ENCODE measurements at places on chromosomes 2 and 18. TPM values are rescaled to one million over a fixed set of nuclear protein-coding genes. Genes with fewer than 3 reads are reported as not detected.
A peak's percentile ranks its signal among the peaks of the same experiment; 100 is the strongest.

GRCh38 chr2:16656784-16657391, 8.7 kb downstream of the CYRIA start:
- no peak for DNase-seq
- H3K4me3 ChIP-seq, result no peak overlapping the region

The PGAP1 gene
- 0.74 TPM for total RNA-seq

GRCh38 chr18:73597832-73598615, 549.6 kb downstream of the FBXO15 start:
- no peak overlapping the region for H3K27ac ChIP-seq
- H3K27me3 ChIP-seq, result no peaks in the 10 kb centered on the region
- H3K36me3 ChIP-seq, result no peaks in the 10 kb centered on the region
- no peak for DNase-seq
- H3K4me3 ChIP-seq, result no peak overlapping the region

The LIMS1 gene
- total RNA-seq, result 101 TPM

GRCh38 chr2:39107156-39107555, 13.7 kb downstream of the SOS1 start:
- H3K4me3 ChIP-seq, result no peak overlapping the region
- peaks cover 10% of the 10 kb centered on the region for H3K36me3 ChIP-seq
- DNase-seq, result no peak
- no peak overlapping the region for H3K27ac ChIP-seq
- no peaks in the 10 kb centered on the region for H3K27me3 ChIP-seq

- H3K4me3 ChIP-seq, result no peak overlapping the region
- no peaks in the 10 kb centered on the region for H3K36me3 ChIP-seq
- peaks cover 54% of the 10 kb centered on the region for H3K27me3 ChIP-seq
- no peak overlapping the region for H3K27ac ChIP-seq
Observed at GRCh38 chr2:15763106-15763821, 171.6 kb downstream of the DDX1 start.

The ACTG2 gene
- total RNA-seq, result 0.67 TPM

GRCh38 chr2:62725712-62726055, 20.2 kb downstream of the EHBP1 start:
- H3K36me3 ChIP-seq, result no peaks in the 10 kb centered on the region
- no peaks in the 10 kb centered on the region for H3K27me3 ChIP-seq
- H3K4me3 ChIP-seq, result no peak overlapping the region
- DNase-seq, result no peak

The RAD51AP2 gene
- total RNA-seq, result not detected

DNA sequence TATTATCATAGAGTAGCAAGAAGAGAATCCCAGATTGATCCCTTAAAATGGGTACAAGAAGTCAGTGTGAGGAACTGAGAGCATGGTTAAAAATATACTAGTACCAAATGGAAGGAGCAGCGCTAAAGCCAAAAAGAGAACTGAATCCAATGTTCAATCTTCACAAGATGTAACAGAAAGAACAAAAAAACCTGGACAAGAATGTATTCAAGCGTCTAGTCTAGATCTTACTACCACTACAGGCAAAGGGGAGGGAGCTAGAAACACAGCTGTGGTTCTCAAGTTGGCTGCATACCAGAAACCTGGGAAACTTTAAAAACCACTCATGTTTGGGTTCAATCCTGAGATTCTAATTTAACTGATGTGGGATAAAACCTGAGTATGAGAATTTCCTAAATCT, 57.5 kb downstream of the PIAS2 start:
- H3K27me3 ChIP-seq, result no peaks in the 10 kb centered on the region
- no peak for DNase-seq
- no peak overlapping the region for H3K27ac ChIP-seq
- H3K4me3 ChIP-seq, result no peak overlapping the region
- no peaks in the 10 kb centered on the region for H3K4me1 ChIP-seq
- peaks cover 21% of the 10 kb centered on the region for H3K36me3 ChIP-seq

DNA sequence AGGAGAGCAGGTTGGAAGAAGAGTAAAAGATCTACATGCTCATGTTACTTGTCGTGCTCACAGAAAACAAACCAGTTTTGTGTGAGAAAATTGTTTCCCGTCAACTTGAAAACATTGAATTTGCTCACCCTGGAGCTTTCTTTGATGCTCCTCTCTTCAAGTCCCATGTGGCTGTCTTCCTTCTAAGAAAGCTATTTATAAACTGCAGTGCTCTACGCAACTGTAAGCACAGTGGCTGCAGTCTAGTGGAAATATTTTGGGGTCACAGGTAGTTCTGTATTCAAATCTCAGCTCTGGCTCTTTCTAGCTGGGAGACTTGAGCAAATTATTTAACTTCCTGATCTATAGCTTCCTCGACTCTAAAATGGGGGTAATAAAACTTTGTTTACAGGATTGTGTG, 211.8 kb downstream of the PLCL1 start:
- H3K27ac ChIP-seq, result no peak overlapping the region
- peaks cover 2% of the 10 kb centered on the region for H3K4me1 ChIP-seq
- DNase-seq, result no peak

The CHRNA1 gene
- not detected for total RNA-seq

GRCh38 chr18:28086670-28087552, 90.0 kb downstream of the CDH2 start:
- no peak overlapping the region for H3K27ac ChIP-seq
- no peaks in the 10 kb centered on the region for H3K4me1 ChIP-seq
- H3K4me3 ChIP-seq, result no peak overlapping the region
- H3K27me3 ChIP-seq, result no peaks in the 10 kb centered on the region
- no peak for DNase-seq

The HOXD3 gene
- total RNA-seq, result not detected

GRCh38 chr18:63545000-63545399, 2.8 kb downstream of the SERPINB12 start:
- no peaks in the 10 kb centered on the region for H3K36me3 ChIP-seq
- H3K4me3 ChIP-seq, result no peak overlapping the region
- H3K4me1 ChIP-seq, result no peaks in the 10 kb centered on the region
- no peak overlapping the region for H3K27ac ChIP-seq
- H3K27me3 ChIP-seq, result no peaks in the 10 kb centered on the region
- DNase-seq, result no peak

The PLCL1 gene
- 8.9 TPM for total RNA-seq

- no peaks in the 10 kb centered on the region for H3K4me1 ChIP-seq
- no peak for DNase-seq
- no peaks in the 10 kb centered on the region for H3K27me3 ChIP-seq
- no peaks in the 10 kb centered on the region for H3K36me3 ChIP-seq
- H3K4me3 ChIP-seq, result no peak overlapping the region
Observed at GRCh38 chr2:205212357-205212756, 469.9 kb upstream of the NRP2 start.

DNA sequence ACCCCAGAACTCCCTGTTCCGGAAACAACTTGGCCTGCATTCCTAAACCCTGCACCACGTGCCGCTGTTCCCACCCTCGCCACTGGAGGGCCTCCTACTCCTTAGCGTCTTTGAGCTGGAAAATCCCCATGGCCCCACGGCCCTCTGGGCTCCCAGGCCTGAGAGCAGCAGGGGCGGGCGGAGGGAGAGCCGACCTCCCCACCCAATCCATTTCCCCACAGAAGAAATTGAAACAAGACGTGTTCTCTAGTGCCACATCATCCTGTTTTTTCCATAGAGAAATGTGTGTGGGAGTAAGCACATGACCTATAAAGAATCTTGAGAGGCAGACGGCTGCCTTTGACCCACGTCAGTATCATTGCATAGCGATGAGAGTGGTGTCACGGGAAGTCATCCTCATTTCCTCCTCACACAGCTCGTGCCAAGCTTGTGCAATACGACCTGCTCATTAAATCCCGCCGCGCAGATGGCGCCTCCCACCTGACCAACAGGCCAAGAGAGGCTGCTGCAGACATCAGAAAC, 79.2 kb downstream of the LAMA1 start:
- no peak overlapping the region for H3K27ac ChIP-seq
- H3K36me3 ChIP-seq, result no peaks in the 10 kb centered on the region
- no peaks in the 10 kb centered on the region for H3K27me3 ChIP-seq
- DNase-seq, result peak; percentile 52
- no peaks in the 10 kb centered on the region for H3K4me1 ChIP-seq
- no peak overlapping the region for H3K4me3 ChIP-seq

DNA sequence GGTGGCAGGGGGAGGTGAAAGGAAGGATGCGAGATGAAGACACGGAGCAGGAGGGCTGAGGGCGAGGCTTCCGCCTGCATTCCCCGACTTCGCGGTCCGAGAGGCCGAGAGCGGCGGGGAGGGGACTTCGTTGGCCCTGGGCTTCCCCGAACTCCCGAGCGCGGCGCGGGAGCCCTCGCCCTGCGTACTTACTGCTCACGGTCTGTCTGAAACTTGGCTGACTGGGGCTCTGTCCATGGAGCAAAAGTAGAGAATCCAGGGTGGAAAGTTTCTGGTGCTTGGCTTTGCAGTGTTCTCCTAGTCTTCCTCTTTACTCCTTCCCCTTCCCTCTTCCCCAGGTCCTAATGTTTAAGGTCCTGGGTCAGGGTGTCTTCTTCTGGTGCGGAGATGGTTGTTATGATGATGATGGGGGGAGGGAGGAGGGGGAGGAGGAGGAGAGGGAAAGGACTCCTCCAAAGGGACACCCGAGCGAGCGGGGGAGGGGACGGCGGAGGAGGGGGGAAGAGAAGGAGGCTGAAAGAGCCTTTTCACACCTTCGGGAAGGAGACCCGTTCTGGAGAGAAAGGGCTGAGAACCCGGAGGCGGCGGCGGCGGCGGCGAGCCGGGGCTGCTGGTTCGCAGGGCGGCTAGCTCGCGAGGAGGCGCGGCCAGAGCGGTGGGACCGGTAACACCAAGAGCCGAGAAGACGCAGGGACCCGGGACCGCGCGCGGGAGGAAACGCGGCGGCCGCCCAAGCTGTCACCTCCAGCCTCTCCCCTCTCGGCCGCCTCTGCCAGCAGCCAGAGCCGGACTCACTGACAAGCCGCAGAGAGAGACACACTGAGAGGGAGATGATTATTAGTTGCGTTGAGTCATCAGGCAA, at the start of gene SATB2:
TSS of gene SATB2 (minus strand) at position 793 of the 862 bp plus-strand sequence. CDS start 1,902 bp downstream, outside the sequence.
- peaks cover 30% of the 10 kb centered on the region for H3K4me1 ChIP-seq
- peak; percentile 62 for DNase-seq
- H3K27me3 ChIP-seq, result no peaks in the 10 kb centered on the region
- peak within 1 kb of the TSS; percentile 86 for H3K27ac ChIP-seq

The ZNF892 gene
- total RNA-seq, result 0.29 TPM

DNA sequence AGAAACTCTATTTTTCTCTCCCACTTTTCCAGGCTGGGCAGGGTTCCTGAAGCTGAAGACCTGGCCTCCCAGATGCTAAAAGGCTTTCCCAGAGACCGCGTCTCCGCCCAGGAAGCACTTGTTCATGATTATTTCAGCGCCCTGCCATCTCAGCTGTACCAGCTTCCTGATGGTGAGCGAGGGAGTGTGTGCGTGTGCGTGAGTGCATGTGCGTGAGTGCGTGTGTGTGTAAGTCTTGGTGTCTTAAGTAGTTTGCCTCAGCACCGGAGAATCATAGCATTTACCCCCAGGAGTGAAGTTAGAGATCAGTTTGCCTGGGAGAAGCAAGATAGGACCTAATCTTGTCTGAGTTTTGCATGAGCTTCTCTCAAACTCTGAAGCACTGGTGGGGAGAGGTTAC, 73.7 kb downstream of the CDK15 start:
- no peak for DNase-seq
- H3K27me3 ChIP-seq, result peaks cover 38% of the 10 kb centered on the region
- no peak overlapping the region for H3K4me3 ChIP-seq
- H3K36me3 ChIP-seq, result no peaks in the 10 kb centered on the region
- no peak overlapping the region for H3K27ac ChIP-seq
- peaks cover 3% of the 10 kb centered on the region for H3K4me1 ChIP-seq

GRCh38 chr18:72692086-72692485, 147.9 kb upstream of the CBLN2 start:
- H3K4me3 ChIP-seq, result no peak overlapping the region
- no peak for DNase-seq
- H3K27me3 ChIP-seq, result no peaks in the 10 kb centered on the region

- H3K36me3 ChIP-seq, result peaks cover 93% of the 10 kb centered on the region
- H3K27ac ChIP-seq, result no peak overlapping the region
- peaks cover 7% of the 10 kb centered on the region for H3K4me1 ChIP-seq
- DNase-seq, result peak; percentile 47
- H3K27me3 ChIP-seq, result no peaks in the 10 kb centered on the region
Observed at GRCh38 chr2:181904022-181904632, 12.6 kb downstream of the ITPRID2 start.

The FOXI3 gene
- total RNA-seq, result not detected

The LRRFIP1 gene
- total RNA-seq, result 31.4 TPM

The REG3A gene
- total RNA-seq, result 0.31 TPM

- no peak overlapping the region for H3K27ac ChIP-seq
- H3K36me3 ChIP-seq, result no peaks in the 10 kb centered on the region
- DNase-seq, result no peak
- H3K27me3 ChIP-seq, result peaks cover 26% of the 10 kb centered on the region
- no peak overlapping the region for H3K4me3 ChIP-seq
Observed at GRCh38 chr2:96683972-96684820, 41.6 kb downstream of the FER1L5 start.

- no peaks in the 10 kb centered on the region for H3K27me3 ChIP-seq
- H3K4me1 ChIP-seq, result no peaks in the 10 kb centered on the region
- no peak for DNase-seq
- H3K36me3 ChIP-seq, result no peaks in the 10 kb centered on the region
- no peak overlapping the region for H3K27ac ChIP-seq
- H3K4me3 ChIP-seq, result no peak overlapping the region
Observed at GRCh38 chr18:44178476-44178875, 502.2 kb upstream of the SETBP1 start.

DNA sequence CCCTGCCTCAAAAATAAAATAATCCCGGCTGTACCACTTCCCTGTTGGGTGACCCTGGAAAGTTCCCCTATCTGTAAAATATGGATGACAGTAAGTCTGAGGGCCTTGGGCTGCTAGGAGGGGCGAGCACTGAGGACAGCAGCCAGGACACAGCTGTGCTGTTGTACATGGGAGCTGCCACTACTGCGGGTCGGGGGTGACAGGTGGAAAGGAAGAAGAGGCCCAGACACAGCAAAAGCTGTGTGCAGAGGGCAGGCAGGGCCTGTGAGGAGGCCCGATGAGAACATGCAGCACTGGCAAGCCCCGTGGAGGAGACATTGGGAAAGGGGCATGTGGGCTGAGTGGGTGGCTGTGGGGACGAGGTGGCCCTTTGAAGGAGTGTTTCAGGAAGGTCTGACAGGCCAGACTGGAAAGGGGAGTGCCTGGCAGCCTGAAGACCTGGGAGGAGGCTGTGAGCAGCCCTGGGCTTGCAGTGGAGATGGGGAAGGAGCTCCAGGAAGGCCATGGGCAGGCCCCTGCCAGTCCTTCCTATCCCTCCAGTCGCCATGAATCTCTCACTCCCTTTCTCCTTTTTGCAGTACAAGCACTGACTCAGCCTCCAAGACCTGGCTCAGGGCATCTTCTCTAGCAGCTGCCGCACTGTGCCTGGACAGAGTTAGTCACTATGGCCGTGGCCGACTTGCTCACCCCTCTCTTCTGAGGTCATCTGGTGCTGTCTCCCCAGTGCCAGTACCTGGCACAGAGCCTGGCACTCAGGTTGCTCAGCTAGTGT, 28.9 kb upstream of the SEMA4C start:
- H3K27ac ChIP-seq, result no peak overlapping the region
- H3K27me3 ChIP-seq, result no peaks in the 10 kb centered on the region
- H3K36me3 ChIP-seq, result peaks cover 2% of the 10 kb centered on the region
- no peak for DNase-seq
- H3K4me3 ChIP-seq, result no peak overlapping the region

- no peak for DNase-seq
- H3K4me3 ChIP-seq, result no peak overlapping the region
- H3K36me3 ChIP-seq, result peaks cover 17% of the 10 kb centered on the region
- no peak overlapping the region for H3K27ac ChIP-seq
Observed at GRCh38 chr2:20738772-20739171, 71.8 kb downstream of the GDF7 start.

The LIMS3 gene
- 0.74 TPM for total RNA-seq

- no peaks in the 10 kb centered on the region for H3K36me3 ChIP-seq
- no peak overlapping the region for H3K27ac ChIP-seq
- no peak overlapping the region for H3K4me3 ChIP-seq
- H3K4me1 ChIP-seq, result no peaks in the 10 kb centered on the region
Observed at GRCh38 chr18:49757513-49758262, 55.6 kb downstream of the ACAA2 start.
